ENCODE measurements at places on chromosomes 1 and 21.

DNA sequence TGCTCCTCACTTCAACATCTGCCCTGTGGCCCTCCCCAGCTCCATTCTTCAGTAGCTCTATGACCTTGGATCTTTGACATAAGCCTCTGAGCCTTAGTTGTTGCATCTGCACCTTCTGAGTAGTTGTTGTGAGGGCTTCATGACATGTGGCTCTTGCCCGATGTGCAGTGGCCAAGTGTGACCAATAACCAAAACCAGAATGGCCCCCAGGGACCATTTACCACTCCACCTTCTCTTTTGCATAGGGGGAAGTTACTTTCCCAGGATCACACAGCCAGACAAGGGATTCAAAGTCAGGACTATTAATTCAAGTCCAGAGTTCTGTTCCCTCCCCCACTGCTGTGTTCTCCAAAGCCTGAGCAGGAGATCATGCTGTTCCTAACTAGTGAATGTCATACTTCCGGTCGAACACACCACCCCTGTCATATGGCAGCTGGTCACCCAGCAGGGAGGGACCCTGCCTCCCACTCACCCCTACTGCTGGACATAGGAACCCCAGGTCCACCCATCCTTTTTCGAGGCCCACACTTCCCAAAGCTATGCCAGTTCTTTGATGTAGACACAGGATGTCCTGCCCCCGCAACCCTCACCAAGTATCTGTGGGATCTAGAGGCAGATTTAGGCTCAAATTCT, 4.0 kb downstream of the FGR start:
- no peak for DNase-seq

GRCh38 chr1:33363470-33363861, 42.6 kb upstream of the A3GALT2 start:
- no peak for DNase-seq

DNA sequence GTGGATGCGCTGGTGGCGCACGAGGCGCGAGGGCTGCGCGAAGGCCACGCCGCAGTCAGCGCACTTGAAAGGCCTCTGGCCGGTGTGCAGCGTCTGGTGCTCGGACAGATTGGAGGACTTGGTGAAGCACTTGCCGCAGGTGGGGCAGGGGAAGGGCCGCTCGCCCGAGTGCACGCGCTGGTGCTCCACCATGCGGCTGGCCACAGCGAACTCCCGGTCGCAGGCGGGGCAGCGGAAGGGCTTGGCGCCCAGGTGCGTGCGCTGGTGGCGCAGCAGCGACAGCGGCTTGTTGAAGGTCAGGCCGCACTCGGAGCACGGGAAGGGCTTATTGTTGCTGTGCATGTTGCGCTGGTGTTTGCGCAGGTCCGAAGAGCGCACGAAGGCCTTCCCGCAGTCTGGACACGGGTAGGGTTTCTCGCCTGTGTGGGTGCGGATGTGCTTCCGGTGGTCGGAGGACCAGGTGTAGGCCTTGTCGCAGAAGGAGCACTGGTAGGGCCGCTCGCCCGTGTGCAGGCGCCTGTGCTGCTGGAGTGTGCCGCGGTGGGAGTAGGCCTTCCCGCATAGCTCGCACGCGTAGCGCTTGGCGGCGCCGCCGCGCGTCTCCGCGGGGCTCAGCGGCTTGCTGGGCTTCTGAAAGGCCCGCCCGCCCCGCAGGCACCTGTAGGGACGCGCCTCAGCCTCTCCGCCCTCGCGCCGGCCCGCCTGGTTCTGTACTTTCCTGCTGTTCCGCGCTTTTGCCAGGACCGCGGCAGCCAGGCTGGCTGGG, 4.7 kb downstream of the ZNF648 start:
- DNase-seq = no peak

- no peak for DNase-seq
Measured at GRCh38 chr1:12527564-12527963, 90.4 kb downstream of the DHRS3 start.

DNA sequence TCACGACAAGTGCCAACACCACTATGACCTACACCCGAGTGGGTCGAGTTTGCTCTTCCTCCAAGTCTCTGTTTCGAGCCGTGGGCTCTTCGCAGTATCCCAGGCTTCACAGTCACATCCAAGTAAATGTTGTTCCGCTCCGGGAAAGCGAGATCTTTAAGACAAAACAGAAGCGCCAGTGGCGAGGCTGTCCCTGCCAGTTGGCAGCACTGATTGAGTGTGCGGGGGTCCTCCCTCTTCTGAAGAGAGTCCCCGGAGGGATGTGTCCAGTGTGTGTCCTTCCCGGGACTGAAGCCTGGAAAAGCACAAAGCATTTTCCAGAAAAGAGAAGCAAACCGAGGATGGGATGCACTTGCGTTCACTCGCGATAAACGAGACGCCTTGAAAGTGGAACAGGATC, 158.9 kb downstream of the PRDM16 start:
- DNase-seq = no peak

DNA sequence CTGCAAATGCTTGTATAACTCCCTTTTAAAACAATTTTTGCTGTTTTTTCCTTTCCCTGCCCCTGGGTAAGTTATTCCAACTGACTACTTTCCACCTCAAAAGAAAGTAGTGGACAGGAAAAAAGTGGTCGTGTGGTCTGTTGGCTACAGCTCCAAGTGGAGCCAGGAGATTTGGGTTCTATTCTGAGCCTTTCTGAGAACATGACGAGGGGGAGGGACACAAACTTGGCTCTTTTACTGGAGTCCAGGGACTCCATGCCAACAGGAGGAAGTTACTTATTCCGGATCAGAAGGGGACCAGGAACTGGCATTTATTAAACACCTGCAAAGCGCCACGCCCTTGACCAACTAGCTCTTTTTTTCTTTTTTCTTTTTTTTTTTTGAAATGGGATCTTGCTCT, 79.0 kb upstream of the CAPZB start:
- DNase-seq = no peak

DNA sequence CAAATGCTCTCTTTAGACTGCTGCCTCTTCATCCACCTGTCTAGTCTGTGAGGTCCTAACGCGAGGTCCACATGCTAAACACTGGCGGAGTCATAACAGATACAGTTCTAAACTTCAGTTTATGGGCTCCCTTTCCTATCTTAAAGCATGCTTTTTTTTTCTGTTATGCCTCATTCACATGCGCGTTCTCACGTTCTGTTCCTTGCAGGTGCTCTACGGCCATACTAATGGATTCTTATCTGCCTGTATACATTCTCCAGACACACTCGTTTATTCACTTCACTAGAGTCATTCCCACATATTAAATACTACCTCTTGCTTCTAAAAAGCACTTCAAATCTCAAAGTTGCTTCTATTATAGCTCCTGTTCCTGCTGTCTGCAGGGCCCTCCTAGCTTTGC, 38.7 kb downstream of the PHC2 start:
- DNase-seq = no peak

DNA sequence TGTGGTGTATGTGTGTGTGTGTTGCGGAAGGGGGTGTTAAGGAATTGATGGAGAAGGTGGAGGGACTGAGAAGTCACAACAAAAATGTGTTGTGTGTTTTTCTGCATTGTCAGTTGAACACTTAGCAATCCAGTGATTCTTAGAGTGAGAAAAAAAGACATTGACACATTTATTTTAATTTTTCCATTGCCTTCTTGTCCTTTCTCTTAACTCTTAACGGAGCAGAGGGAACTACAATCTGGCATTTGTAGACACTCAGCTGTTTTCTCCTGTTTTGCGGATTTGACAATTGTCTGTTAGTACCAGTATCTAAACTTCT, 725 bp downstream of the C1orf53 start:
- no peak for DNase-seq

DNA sequence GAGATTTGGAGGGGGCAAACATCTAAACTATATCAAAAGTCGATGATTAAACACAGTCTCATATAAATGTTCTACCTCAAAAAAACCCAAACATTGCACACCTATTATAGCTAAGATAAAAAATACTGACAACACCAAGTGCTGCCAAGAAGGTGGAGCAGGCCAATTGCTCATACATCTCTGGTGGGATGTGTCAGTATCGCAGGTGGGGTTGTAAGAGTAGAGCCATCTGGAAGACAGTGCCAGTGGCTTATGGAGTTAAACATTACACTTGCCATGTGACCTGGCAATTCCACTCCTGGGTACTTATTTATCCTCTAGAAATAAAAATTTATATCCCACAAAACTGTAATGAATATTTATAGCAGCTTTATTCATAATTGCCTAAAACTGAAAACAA, 213.4 kb downstream of the DISC1 start:
- DNase-seq = no peak

DNA sequence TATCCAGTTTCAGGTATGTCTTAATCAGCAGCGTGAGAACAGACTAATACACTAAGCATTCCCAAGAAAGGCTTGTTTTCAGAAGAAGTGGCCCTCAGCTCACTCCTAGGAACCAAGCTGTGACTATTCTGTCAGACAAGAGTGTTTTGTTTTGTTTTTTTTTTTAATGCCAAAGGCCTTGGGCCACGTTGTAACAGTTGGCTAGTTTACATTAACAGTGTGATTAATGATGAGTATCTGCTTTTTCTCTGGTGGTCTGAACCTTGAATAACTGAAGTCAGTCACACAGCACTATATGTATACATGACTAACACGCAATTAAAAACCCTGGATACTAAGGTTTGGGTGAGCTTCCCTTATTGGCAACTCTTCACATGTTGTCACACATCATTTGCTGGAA, 21.9 kb downstream of the DPYD start:
- no peak for DNase-seq

DNA sequence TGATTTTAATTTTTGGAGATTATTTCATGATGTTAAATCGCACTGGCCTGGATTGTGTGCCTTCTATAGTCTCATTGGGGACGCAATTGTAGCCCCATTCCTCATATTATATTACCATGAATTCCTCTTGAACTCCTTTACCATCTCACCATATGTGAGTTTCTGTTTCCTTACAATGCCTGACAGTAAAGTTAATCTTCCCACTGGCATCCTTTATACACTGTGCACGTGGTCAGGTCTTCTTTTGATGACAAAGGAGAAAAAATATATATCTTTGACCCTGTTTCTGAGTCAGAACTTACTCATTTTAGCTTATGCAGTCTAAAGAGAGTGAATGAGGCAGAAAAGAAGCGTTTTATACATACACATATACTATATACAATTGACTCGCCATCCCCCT, 774 bp upstream of the ABL2 start:
- no peak for DNase-seq

GRCh38 chr1:165411396-165411795, 33.5 kb downstream of the RXRG start:
- no peak for DNase-seq

Measured in stimulated activated CD4-positive, alpha-beta T cell treated with anti-CD3 and anti-CD28 coated beads, Interleukin-1b, Interleukin-23, amount 100 ng/mL, for 1 hour (primary cell).